ENCODE measurements at places on chromosomes 4 and X. TPM values are rescaled to one million over a fixed set of nuclear protein-coding genes. Genes with fewer than 3 reads are reported as not detected.
A peak's percentile ranks its signal among the peaks of the same experiment; 100 is the strongest.

Gene BANK1
- polyA plus RNA-seq = 0.32 TPM

- DNase-seq = no peak
- H3K36me3 ChIP-seq = no peaks in the 10 kb centered on the region
- H3K4me3 ChIP-seq = no peak overlapping the region
- H3K4me1 ChIP-seq = no peaks in the 10 kb centered on the region
- H3K27ac ChIP-seq = no peak overlapping the region
These were observed 1.0 kb upstream of the EDA start for GRCh38 chrX:69614886-69615285.

DNA sequence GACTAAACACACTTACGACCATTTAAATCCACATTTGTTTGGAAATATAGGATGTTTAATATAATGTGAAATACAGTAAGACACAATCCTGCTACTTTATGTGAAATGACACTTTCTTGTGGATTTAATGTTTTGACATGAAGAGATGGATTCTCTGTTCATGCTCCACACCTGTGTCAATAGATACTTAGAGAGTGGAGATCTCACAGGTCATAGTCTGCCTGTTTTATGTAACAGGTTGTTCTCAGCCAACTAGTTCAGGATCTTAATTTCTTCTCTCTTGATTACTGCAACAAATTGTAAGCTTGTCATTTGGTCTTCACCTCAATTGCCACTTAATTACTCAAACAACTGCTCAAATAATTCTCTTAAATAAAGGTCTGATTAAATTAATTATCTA, 1621.2 kb downstream of the PCDH7 start:
- no peak for DNase-seq
- H3K4me1 ChIP-seq = no peaks in the 10 kb centered on the region
- H3K4me3 ChIP-seq = no peak overlapping the region
- no peak overlapping the region for H3K27ac ChIP-seq

Gene VMA21
- polyA plus RNA-seq = 12.7 TPM

Gene FAAH2
- 0.21 TPM for polyA plus RNA-seq

DNA sequence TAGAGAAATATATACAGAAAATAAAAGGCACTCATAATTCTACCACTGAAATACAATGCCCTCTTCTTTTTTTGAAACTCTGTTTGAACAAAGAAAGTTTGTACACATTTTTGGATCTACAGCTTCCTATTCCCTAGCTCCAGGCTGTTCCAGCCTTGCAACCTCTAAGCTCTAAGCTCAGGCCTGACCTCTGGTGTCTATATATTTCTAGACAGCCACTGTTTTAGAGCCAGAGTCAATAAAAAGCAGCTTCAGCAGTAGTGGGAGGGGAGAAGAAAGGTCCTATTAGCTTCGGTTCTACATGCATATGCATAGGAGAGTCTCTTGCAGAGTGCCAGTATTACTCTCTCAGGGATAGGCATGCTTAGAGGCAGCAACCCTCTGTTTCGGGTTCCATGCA, 39.7 kb downstream of the CLDN2 start:
- no peak overlapping the region for H3K27ac ChIP-seq
- peak; percentile 30 for DNase-seq
- H3K4me3 ChIP-seq = no peak overlapping the region
- no peaks in the 10 kb centered on the region for H3K4me1 ChIP-seq
- no peaks in the 10 kb centered on the region for H3K27me3 ChIP-seq

DNA sequence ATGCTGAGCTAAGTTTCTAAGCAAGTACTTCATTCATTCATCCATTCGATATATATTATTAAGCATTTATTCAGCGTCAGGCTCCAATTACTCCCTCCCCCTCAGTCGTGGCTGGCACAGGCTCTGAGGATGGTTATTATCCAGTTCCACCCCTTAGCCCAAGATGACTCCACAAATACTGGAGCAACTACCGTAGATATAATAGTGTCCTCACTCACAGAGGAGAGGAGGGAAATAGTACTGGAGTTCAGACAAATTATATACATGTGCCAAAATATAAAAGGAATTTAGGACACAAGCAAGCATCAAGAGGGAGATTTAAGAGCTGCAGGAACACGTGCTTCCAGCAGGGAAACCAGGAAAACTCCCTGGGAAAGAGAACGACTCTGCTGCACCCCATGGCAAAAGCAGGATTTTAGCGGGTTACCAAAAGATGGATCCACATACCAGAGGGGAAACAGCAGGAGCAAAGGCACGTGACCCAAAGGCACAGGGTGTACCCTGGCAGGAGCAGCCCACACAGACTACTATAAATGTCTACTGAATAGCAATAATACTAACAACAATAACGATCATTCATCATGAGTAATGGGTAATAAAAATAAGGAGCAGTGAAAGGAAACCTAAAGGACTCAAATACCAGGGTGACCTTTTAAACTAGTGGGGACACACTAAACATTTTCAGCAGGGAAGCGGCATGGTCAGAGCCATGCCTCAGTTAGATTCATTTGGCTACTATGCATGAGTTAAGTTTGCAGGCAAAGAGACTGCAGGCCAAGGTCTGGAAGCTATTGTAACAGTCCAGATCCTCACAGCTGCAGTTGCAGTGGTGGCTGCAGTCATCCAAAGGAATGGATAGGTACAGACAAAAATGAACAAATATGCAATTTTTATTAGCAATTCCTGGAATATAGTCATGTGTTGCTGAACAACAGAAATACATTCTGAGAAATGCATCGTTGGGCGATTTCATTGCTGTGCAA, 153.7 kb downstream of the APBB2 start:
- peaks cover 27% of the 10 kb centered on the region for H3K4me1 ChIP-seq
- H3K27me3 ChIP-seq = no peaks in the 10 kb centered on the region
- no peak overlapping the region for H3K27ac ChIP-seq
- no peak overlapping the region for H3K4me3 ChIP-seq

GRCh38 chr4:80492761-80493160, 157.2 kb downstream of the CFAP299 start:
- H3K36me3 ChIP-seq = no peaks in the 10 kb centered on the region
- no peak for DNase-seq
- no peak overlapping the region for H3K27ac ChIP-seq
- no peak overlapping the region for H3K4me3 ChIP-seq
- H3K27me3 ChIP-seq = no peaks in the 10 kb centered on the region
- no peaks in the 10 kb centered on the region for H3K4me1 ChIP-seq

GRCh38 chr4:73589887-73590801, 30.1 kb downstream of the RASSF6 start:
- H3K27me3 ChIP-seq = no peaks in the 10 kb centered on the region
- no peaks in the 10 kb centered on the region for H3K4me1 ChIP-seq

Gene NWD2
- polyA plus RNA-seq = not detected

GRCh38 chr4:106355193-106355592, 13.4 kb downstream of the GIMD1 start:
- no peaks in the 10 kb centered on the region for H3K36me3 ChIP-seq
- H3K4me3 ChIP-seq = no peak overlapping the region
- no peak overlapping the region for H3K27ac ChIP-seq
- H3K27me3 ChIP-seq = no peaks in the 10 kb centered on the region
- no peak for DNase-seq

Measured in endothelial cell of umbilical vein (primary cell).